Posterior vena cava (tissue), 2 donors: ENCODE measurements at places on chromosomes 11 and 22. TPM values are rescaled to one million over a fixed set of nuclear protein-coding genes. Genes with fewer than 3 reads are reported as not detected.

Gene EFCAB6
- 1.7 TPM for total RNA-seq

Gene UBQLNL
- 0.32 TPM for total RNA-seq

Gene C11orf97
- not detected for total RNA-seq

Gene FBLN1
- total RNA-seq: 1,210 TPM

- DNase-seq: no peak
These were observed 175.7 kb downstream of the TMEM135 start for GRCh38 chr11:87213444-87213843.

DNA sequence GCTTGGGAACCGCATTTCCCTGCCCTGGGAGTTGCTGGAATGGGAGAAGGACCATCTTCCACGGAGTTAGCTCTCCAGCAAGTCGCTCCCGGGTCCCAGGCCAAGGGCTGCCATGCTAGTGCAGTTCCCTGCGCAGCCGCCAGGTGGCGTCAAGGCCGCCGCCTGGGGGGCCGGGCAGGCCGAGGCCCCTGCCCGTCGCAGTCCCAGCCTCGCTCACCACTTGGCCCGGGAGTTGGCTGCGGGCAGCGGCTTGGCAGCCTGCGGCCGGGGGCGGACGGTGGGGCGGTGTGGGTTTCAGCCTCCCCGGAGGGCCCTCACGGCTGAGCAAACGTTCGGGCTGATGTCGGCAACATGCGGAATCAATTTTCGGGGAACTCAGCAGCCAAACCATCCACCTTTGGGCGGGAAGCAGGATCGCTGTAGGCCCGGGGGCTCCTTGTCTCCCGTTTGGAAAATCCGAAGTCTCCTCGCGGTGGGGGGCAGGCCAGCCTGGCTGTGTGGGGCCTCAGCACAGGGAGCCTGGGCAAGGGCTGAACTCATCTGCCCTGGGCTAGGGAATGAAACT, 415.1 kb downstream of the SOX6 start:
- no peak for DNase-seq

GRCh38 chr11:74870485-74870884, 78.4 kb downstream of the XRRA1 start:
- DNase-seq: no peak

- no peak for DNase-seq
These were observed 82.0 kb upstream of the ARHGAP32 start for GRCh38 chr11:129273944-129274711.

DNA sequence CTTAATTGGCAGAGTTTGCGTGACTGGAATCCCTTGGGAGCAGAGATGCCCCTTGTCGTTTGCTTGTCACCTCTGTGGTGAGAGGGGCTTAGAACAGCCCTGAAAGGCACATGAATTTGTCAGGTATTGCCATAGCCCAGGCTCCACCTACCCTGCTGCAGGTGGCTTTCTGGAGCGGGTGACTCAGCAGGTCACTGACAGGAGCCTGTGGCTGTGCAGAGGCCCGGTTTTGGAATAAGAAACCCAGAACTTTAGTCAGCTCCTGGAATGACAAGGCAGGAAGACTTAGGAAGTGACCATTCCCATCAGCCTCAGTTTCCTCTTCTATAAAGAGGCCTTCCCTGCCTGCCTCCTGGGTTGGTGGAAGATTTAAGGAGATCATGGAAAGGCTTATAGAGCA, 539.7 kb downstream of the INSC start:
- no peak for DNase-seq

- no peak for DNase-seq
These were observed 37.7 kb downstream of the RTL6 start for GRCh38 chr22:44460287-44460686.

- no peak for DNase-seq
These were observed 2.4 kb downstream of the RASSF10 start for GRCh38 chr11:13011466-13012055.
